Fibroblast of skin of right biceps (primary cell): ENCODE measurements at places on chromosomes 5 and 9.

GRCh38 chr9:31519011-31519410 lies 865.4 kb upstream of the ACO1 start:
- no peak for DNase-seq

GRCh38 chr9:85502815-85503655 lies 238.7 kb downstream of the AGTPBP1 start:
- DNase-seq = no peak

DNA sequence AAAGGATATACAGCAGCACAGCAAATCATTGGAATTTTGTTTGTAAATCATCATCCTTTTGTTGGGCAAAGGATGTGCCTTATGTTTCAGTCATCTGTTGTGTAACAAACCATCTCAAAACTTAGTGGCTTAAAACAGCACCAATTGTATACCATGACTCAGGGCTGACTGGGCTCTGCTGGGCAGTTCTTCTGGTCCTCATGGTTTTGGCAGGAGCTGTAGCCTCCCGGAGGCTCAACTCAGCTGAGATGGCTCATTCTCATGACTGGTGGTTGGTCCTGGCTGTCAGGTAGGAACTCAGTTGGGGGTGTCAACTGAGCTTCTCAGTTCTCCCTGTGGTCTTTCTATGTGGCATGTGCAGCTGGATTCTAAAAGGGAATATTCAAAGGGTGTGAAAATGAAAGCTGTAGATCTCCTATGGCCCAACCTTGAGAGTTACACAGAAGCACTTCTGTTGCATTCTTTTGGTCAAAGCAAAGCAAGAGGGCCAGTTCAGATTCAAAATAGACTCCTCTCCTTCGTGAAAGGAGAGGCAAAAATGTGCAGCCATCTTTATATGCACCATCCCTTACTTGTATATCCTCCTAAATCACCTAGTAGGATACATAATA lies 39.1 kb upstream of the CPEB4 start:
- no peak for DNase-seq

DNA sequence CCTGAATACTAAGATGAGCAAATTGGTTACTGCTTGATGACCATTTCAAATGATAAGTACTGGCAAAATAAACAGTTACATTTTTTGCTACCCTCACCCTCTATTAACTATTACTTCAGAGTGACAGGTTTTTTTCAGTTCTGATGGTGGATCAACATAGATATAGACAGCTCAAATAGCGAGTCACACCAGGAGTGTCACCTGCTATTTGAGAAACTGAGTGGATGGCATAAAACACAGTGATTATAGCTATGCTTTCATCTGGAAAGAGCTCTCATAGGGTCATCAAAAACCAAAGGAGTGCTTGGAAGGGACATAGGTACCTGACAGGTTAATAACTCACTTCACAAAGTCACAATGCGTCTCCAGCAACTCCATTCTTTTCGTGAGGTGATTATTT lies 244.5 kb upstream of the C9orf72 start:
- no peak for DNase-seq

DNA sequence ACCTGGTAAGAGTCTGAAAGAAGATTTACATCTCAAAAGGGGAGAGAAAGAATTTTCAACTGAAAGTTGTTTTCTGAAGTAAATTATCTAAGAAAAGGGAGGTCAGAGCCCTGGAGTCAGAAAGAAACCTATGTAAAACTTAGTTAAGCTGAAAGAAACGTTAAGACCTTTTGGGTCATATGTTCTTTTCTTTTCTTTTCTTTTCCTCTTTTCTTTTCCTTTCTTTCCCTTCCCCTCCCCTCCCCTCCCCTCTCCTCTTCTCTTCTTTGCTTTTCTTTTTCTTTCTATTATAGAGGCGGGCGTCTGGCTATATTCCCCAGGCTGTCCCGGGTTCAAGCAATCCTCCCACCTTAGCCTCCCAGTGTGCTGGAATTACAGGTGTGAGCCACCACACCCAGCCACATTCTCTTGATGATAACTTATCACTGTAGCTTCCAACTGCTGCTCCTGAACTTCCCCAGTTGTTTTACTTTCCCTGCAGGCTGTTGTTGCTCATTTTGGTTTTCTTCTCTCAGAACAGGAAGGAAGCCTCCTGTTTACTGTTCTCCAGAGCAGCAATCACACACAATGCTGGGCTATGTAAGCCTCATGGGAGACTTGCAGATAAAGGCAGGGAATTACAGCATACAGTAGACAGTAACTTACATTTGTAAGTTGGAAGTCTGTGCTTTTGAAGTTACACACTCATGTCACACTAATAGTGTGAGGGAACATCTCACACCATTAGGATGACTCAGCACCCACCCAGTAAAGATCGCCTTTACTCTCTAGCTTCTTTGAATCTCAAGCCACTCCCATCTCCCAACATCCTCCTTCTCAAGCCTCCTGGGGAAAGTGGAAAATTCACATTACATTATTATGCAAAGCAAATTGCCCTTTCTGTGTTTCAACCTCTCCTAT lies 2216.6 kb upstream of the WWC1 start:
- no peak for DNase-seq
